ENCODE measurements at places on chromosomes 5 and 9.

- DNase-seq, result no peak
These were observed 15.2 kb downstream of the GBGT1 start for GRCh38 chr9:133148199-133149129.

- DNase-seq, result no peak
These were observed 5.4 kb downstream of the GFPT2 start for GRCh38 chr5:180347702-180348101.

DNA sequence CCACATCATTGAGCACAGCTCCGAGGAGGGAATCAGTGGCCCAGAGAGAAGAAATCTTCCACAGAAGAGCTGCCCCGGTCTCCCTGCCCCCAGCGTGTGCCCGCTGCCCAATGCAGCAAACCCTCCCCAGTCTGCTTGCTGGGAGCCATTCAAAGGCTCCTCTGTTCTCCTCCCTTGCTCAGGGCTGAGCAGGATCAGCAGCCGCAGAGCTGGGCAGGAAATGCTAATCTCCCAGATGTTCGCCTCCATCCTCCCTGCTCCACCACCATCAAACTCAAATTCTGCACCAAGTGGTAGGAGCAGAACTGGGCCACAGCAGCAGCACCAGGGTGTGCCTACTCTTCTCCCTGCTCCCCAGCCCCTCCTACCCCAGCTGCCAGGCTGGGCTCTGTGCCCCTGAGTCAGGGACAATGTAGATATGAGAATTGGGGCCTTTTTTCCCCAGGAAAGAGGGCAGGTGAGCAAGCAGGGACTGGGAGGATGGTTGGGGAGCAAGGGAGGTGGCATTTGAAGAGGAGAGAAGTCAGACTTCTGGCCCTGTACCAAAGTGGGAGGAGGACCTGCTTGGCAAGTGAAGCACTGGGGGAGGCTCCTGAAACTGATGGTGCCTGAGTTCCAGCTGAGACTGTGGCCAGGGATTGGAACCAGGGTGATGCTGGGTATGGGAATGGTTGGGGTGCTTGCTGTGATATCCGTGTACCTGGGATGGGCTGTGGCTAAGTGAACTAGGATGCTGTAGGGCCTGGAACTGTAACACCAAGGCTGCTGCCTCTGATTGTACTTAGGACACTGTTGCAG is 1.9 kb upstream of the PCDH1 start:
- DNase-seq, result no peak

DNA sequence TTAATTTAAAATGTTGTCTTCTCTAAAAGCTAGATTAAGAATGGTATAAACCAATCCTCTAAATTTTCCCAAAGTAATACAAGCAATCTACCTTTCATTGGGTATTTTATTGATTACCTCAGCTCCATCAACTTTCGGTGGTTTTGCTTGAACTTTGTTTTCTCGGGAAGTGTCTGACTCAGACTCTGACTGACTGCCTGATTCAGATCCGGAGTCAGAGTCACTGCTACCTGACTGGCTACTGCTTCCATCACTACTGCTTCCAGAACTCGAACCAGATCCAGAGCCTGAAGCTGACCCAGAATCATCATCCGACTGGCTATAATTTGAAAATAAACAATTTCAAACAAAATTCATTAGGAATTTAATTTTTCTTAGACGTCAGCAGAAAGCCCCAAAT is 24.0 kb downstream of the CHD1 start:
- no peak for DNase-seq

GRCh38 chr5:43973318-43973717 is 370.3 kb downstream of the NNT start:
- no peak for DNase-seq

DNA sequence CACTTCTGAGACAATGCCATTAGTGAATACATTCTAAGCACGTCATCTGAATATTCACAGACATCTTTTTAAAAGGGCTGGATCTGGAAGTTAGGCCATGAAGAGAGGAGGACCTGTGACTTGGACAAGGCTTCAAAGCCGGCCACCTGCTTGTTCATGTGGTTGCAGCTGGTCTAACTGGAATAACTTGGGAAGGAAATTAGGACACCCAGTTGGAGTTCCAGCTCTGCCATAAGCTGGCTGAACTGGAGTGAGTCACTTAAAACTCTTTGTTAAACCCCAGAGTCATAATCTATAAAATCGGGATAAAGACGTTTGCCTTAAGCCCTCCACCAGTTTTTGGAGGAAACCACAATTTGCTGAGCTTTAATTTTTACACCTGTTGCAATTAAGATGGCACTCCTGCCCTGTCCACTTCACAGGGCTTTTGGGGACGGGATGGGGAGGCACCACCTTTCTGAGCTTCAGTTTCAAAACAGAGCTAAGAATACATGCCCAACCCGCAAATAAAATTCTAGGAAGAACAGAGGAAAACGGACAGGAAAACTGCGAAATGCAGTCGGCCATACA is 536 bp upstream of the STX17 start:
- no peak for DNase-seq

GRCh38 chr5:50887889-50888633 is 221.6 kb downstream of the PARP8 start:
- no peak for DNase-seq

DNA sequence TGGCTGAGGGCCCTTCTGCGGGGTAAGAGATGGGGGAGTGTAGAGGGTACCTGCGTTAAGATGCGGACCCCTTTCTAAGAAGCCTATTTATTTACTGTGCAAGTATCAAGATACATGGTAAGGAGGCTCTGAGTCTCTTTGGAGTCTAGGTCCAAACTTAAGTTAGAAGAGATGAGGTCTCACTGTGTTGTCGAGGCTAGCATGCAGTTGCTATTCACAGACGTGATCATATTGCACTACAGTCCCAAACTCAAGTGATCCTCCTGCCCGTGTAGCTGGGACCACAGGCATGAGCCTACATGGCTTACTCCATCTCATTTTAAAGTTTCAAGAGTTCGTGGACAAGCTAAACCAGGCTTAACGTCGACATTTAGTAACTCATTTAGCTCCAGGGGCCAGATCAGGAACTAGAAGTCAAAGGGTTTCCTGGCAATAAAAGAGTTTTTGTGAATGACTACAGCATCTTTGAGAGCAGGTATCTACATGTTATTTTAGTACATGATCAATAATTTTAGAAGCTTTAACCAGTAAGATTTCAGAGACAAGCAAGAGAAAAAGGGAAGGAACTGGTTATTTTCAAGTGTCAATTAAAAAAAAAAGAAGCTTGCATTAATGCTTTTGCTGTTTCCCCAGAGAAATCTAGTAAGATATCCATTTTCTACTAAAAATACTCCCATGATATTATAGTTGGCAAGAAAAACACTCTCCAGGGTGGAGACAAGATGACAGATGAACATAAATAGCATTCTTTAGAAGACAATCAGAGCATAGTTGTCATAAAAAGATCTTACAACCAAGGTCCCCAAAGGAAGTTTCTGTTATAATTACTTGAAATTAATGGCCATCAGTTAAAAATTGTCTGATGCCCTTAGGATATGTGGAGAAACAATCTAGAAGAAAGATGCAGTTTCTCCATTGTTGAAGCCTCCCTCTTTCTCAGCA is 141.3 kb downstream of the SCAMP1 start:
- peak; percentile 85 for DNase-seq

DNA sequence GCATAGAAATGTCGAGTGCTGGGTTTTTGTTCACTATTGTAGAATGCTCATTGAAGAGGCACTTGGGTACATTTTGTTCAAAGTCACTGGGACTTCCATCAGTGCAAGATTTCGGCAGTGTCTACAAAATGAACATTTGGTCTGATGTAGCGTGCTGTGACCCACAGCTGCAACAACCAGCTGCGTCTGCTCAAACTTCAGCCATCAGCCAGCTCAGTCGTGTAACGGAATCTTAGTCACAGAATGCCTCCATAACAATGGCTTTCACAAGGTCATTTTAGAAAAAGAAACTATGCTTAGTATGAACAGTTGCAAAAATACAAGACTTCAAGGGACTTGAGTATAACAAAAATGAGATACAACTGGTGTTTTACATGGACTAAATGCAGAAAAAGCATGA is 828.1 kb upstream of the GRAMD2B start:
- DNase-seq, result no peak

DNA sequence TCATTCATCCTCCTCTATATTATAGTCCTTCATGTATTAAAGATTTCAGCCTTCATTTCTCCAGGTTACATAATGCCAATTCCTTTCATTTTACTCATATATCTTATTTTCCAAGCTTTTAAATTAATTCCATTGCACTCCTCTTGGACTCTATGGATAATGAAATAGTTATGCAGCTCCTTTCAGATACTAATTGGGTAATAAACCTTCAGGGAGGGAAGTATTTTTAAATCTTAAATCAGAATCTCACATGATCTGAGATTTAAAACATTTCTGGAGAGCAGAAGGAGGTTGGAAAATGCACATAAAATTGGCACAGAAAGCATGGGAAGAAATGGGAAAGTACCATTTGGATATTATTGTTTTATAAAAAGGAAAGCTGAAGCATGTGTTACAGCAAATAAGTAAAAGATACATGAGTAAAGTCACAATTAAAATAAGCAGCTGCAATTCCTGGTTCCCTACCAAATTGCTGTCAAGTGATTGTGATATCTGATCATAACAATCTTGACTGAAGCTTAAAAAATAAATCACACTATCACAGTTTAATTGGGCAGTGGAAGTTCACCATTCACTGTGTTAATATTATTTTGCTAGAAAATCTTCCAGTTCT is 257.9 kb upstream of the NREP start:
- no peak for DNase-seq

- DNase-seq, result no peak
These were observed 10.9 kb upstream of the FBXO38 start for GRCh38 chr5:148372893-148373292.

DNA sequence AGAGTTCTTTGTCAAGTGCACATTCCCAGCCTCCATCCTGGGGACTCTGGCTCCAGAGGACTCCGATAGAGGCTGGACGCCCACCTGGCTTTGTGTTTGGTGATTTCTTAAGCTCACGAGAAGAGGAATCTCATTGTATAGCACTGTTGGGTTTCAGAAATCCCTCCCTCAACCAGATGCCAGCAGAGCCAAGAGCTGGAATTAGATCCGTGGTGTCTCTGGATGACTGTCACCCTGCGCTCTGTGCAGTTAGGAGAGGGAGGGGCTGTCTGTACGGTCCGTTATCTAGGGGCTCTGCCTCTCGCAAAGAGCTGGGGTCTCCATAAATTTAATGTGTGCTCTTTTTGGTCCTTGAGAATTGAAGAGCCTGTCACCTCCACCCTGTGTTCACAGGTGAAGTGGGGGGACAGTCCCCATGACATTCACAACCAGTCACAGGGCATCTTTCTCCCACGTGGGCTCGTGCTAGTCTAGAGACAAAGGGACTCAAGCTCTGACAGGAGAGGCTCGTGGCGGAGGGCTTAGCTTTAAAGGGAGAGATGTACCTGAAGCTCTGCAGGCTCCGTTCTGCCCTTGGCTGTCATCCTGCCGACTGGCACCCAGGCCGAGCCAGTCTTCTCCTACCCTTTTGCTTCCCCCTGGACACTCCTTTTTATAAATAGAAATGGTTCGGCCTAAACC is 41.4 kb downstream of the FAM78A start:
- DNase-seq, result no peak
